ENCODE measurements at places on chromosomes 2 and 18. TPM values are rescaled to one million over a fixed set of nuclear protein-coding genes. Genes with fewer than 3 reads are reported as not detected.

PRADC1 gene
- 8.3 TPM for total RNA-seq

RTKN gene
- total RNA-seq, result not detected

DNA sequence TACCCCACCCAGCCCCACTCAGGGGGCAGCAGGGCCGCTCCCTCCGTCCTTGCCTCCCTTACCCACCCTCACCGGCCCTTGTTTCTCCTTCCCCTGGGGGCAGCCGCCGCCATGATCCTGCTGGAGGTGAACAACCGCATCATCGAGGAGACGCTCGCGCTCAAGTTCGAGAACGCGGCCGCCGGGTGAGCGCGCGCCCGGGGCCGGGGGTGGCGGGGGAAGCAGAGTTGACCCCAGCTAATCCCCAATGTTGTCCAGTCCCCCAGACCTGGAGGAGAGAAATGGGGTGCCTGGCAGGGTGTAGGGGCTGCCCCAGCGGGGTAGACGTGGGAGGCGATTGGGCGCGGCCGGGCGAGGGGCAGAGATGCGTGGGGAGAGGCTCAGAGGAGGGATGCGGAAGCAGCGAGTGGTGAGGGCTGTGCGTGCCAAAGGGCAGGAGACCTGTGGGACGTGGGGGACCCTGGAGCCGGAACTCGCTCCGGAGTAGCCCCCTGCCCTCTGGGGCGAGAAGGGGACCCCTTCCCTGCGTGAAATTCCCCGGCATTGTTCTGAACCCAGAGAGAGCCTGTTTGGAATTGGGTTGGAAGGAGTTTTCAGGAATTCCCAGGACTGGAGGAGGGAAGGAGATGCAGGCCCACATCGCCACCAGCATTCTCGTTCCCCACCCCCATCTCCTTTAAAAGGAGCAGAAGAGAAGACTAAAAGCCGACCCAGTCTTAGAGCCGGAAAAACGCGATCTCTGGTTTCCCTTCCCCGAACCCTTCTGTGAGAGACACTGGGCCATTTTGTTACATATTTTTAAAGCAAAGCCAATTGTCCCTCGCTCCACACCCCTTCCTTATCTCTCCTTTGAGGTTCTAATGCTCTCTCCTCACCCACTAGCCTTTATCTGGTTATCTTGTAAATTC, 625 bp downstream of the ARPC2 start:
- peak overlapping the region; percentile 94 for H3K27ac ChIP-seq
- peaks cover 35% of the 10 kb centered on the region for H3K4me1 ChIP-seq
- DNase-seq, result peak; percentile 46
- H3K4me3 ChIP-seq, result peak overlapping the region; percentile 93
- H3K27me3 ChIP-seq, result no peaks in the 10 kb centered on the region
- no peaks in the 10 kb centered on the region for H3K36me3 ChIP-seq

DNA sequence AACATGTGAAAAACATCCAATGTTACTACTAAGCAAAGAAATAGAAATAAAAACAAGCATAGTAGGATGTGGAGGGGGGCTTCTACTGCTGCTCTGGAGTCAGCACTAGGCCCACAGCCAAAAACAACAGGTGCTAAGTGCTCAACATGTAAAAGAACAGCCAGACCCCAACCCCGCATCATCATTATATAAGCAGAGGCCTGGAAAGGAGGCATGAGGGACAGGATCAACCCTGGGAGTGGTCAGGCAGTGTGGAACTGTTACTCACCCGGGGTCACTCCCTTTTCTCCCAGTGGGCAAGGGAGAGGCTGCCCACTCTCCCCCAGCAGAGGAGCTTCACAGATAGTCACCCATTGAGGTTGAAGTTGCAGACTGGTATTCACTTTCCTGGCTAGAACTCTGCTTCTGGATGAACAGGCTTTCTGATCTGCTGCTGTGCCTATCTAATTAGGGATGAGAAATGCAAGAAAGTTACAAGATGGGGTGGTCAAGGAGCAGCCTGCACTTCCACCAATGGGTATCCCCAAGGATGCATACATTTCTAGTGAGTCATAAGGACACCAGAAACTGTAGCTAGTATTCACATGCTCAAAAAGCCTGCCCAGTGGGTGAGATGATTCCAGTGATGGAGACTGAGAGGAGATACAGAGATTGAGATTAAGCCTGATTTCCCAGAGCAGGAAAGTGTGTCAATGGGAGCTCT, 480.1 kb upstream of the TCF4 start:
- H3K4me1 ChIP-seq, result no peaks in the 10 kb centered on the region
- no peak for DNase-seq
- no peak overlapping the region for H3K4me3 ChIP-seq
- H3K27ac ChIP-seq, result no peak overlapping the region

DNA sequence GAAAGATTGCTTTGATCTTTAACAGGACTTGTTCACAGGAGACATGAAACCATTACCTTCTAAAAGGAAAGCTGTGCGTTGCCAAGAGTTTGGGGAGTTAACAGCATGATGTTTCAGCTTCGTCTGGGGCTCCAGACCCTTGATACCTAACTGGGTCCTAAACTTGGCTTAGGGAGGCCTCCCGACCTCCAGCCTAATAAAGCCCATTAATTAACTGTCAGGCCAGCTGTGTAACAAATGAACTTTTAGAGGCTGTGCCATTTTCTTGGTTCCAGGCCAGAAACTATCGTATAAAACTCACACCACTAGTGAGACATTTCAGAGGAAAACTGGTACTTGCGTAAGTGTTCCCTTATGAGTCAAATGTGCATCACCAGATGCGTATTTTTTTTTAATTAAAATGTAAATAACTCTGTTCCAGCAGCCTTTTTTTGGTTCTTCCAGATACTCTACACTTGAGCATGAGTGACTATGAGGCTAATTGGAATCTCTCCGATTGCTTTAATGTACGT, 236.5 kb downstream of the BCL2 start:
- H3K4me3 ChIP-seq, result no peak overlapping the region
- H3K27me3 ChIP-seq, result peaks cover under 1% of the 10 kb centered on the region
- H3K36me3 ChIP-seq, result no peaks in the 10 kb centered on the region
- DNase-seq, result no peak

DNA sequence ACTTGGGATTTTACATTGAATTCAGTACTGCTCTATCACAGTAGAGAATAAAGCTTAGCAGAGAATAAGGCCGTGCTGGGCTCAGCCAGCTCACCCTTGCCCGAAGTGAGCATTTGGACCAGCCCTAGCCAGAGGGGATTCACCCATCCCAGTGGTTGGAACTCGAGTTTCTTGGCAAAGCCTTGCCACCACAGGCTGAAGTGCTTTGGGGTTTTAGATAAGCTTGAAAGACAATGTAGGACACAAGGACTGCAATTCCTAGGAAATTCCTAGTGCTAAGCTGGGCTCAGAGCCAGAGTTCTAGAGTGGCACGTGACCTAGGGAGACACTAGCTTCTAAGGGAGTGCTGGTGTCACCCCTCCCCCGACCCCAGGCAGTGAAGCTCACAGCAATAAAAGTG, 28.0 kb downstream of the SERPINB11 start:
- no peak for DNase-seq
- no peaks in the 10 kb centered on the region for H3K4me1 ChIP-seq
- H3K4me3 ChIP-seq, result no peak overlapping the region
- no peaks in the 10 kb centered on the region for H3K36me3 ChIP-seq
- no peaks in the 10 kb centered on the region for H3K27me3 ChIP-seq
- H3K27ac ChIP-seq, result no peak overlapping the region

DNA sequence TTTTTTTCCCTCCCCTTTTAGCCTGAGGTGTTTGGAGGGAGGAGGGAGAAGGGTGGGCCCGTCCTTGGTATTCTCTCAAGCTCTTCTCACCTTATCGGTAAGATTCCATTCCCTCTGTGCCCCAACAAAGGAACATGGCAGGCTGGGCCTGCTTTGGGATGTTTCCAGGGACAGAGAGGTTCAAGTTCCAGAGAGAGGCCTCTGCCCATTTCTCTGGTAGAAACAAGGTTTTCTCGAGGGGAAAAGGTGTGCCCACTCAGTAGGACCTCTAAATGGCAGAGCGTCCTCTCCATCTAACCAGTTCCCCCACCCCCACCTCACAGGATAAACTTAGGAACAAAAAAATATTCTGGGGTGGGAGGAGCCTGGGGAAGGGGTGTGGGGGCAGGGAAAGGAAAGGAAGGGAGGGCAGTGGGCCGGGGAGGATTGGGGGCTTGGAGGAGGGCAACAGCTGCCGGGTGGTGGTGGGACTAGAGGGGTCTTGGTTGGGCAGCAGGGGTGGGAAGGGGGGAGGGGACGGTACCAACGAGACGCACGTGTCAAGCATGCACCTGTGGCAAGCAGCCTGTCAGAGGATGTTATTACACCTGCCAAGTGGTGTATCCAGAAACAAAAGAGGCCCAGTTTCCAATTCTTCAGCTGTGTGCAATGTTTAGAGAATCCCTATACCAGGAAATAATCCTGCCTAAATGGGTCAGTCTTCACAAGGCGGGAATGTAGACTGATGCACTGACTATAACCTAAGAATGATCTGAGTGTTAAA, 2.1 kb downstream of the PCBP1 start:
- H3K27ac ChIP-seq, result peak overlapping the region; percentile 91
- peaks cover 75% of the 10 kb centered on the region for H3K4me1 ChIP-seq
- DNase-seq, result no peak
- no peaks in the 10 kb centered on the region for H3K27me3 ChIP-seq

DNA sequence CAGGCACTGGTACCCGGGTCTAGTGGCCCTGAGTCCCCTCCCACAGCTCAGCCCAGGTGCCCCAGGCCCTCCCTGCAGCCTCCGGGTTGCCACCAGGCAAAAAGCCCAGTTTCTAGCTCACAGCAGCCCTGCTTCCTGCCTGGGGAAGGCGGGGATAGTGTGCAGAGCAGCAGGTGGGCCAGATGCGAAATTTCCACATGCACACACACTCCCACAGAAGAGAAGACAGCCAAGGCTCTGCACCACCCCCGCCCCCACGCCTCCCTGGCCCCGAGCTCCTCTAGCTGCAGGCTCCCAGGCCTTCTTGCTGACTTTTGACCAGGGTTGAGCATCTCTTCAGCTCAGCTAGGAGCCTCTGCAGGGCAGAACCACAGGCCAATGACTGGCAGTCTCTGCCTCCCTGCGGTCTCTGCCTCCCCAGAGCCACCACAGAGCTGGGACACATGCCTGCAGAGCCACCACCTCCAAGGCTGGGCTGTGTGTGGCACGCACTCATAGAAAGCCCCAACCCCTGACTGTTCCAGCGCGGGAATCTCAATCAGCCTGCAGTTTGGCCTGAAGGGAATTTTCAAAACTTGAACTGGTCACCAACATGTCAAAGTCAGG, 7.2 kb downstream of the SLC66A2 start:
- H3K4me1 ChIP-seq, result no peaks in the 10 kb centered on the region
- H3K36me3 ChIP-seq, result peaks cover 13% of the 10 kb centered on the region
- H3K27ac ChIP-seq, result no peak overlapping the region

- no peak for DNase-seq
- H3K4me3 ChIP-seq, result no peak within 1 kb of the TSS
- H3K36me3 ChIP-seq, result no peaks in the 10 kb centered on the region
Observed at GRCh38 chr2:219309278-219309677, at the start of gene PTPRN. TSS of gene PTPRN (minus strand) at chr2:219309401. CDS start at chr2:219309332, 69 bp downstream.

DNA sequence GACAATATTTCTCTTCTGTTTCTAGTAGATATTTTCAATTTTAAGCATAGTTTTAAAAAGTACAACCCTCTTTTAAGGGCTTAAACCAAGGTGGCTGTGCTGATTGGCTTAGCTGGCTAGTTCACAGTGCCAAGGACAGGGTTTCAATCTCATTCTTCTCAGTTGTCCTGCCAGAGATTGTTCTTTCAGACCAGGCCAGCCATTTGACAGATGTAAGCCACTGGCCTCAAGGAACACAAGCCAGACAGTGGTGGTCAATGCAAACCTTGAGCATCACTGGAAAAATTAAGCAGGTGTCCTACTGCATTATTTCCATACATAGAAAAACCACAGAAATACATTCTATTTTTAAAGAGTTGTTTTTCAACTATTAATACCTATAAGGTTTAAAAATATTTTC, 5.9 kb downstream of the RNF103 start:
- no peak overlapping the region for H3K27ac ChIP-seq
- peaks cover 36% of the 10 kb centered on the region for H3K36me3 ChIP-seq
- DNase-seq, result no peak
- H3K4me3 ChIP-seq, result no peak overlapping the region
- peaks cover 18% of the 10 kb centered on the region for H3K4me1 ChIP-seq

DNA sequence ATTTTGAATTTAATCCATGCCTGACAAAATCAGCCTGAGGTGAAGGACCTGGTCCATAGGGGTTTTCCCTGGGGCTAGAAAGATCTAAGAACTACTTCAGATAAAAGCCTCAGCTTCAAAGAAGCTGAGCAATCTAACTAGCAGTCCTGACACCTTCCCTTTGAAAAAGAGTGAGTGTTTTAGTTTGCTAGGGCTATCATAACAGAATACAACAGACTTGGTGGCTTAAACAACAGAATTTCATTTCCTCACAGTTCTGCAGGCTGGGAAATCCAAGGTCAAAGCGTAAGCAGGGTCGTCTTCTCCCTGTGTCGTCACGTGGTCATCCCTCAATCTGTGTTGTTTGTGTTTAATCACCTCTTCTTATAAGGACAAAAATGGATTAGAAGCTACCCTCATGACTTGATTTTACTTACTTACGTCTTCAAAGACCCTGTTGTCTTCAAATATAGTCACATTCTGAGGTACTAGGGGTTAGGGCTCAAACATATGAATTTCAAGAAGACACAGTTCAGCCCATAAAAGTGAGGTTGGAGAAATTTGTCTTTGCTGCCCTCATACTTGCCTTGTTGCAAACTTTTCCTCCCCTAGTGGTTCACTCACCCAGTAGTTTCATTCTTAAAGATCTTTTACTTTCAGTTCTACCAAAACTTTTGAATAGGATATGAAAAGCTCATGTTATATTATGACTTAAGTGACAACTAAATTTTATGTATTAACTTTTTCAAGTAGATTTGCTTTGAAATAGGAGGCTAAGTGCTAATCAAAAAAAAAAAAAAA, 673.8 kb downstream of the ARHGAP15 start:
- H3K36me3 ChIP-seq, result no peaks in the 10 kb centered on the region
- H3K4me3 ChIP-seq, result no peak overlapping the region
- no peak for DNase-seq
- no peaks in the 10 kb centered on the region for H3K4me1 ChIP-seq
